ENCODE measurements at places on chromosomes 3 and 15. TPM values are rescaled to one million over a fixed set of nuclear protein-coding genes. Genes with fewer than 3 reads are reported as not detected.

P3H2 gene
- total RNA-seq, result 0.89 TPM

NAALADL2 gene
- total RNA-seq, result 9.2 TPM

KY gene
- 2.1 TPM for total RNA-seq

ADGRG7 gene
- total RNA-seq, result not detected

MED12L gene
- total RNA-seq, result 0.13 TPM

DISP2 gene
- 0.12 TPM for total RNA-seq

ITIH1 gene
- total RNA-seq, result 2.1 TPM

DNA sequence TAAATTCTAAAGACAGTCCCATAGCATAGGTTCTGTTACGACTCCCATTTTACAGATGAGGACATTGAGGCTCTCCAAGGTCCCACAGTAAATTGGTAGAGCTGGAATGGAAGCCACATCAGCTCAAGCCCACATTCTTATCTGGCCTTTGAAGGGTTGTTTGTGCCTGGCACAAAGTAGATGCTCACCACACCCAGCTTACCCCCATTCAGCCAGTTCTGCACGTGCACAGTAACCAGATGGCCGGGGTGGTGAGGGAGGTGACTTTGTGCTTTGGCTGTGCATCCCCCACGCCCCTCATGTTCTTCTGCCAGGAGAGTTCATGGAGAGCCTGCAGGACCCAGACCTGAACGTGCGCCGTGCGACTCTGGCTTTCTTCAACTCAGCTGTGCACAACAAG is 16.2 kb downstream of the RPL32 start:
- no peak overlapping the region for H3K27ac ChIP-seq
- H3K4me1 ChIP-seq, result no peaks in the 10 kb centered on the region
- DNase-seq, result no peak
- H3K27me3 ChIP-seq, result no peaks in the 10 kb centered on the region

DNA sequence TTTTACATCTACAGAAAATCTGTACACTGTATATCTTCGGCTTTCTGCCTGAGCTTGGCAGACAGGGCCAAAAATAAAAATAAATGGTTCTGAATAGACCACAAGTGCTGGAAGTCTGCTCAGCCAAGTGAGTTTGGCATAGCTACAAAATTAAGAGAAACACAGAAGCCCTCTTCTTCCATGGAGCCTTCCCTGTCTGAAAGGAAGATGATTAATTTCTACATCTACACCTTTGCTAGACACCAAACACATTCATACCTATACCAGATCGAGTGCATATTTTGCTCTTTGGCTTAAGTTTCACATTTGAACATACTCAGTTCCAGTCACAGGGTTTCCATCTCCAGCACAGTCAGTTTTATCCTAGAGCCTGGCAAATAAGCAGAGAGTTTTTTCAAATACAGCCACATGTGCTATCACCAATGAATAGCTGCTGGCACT is 224.6 kb downstream of the GREM1 start:
- DNase-seq, result no peak
- H3K36me3 ChIP-seq, result no peaks in the 10 kb centered on the region
- no peak overlapping the region for H3K4me3 ChIP-seq
- H3K27ac ChIP-seq, result no peak overlapping the region

- H3K4me1 ChIP-seq, result peaks cover 32% of the 10 kb centered on the region
- peaks cover 9% of the 10 kb centered on the region for H3K36me3 ChIP-seq
- no peak overlapping the region for H3K4me3 ChIP-seq
- no peaks in the 10 kb centered on the region for H3K27me3 ChIP-seq
These were observed 46.3 kb downstream of the LIMD1 start for GRCh38 chr3:45640724-45641361.

- H3K27me3 ChIP-seq, result no peaks in the 10 kb centered on the region
- no peak overlapping the region for H3K4me3 ChIP-seq
- H3K4me1 ChIP-seq, result no peaks in the 10 kb centered on the region
- no peaks in the 10 kb centered on the region for H3K36me3 ChIP-seq
- no peak for DNase-seq
These were observed 108.1 kb downstream of the PLOD2 start for GRCh38 chr3:146052791-146053310.

DNA sequence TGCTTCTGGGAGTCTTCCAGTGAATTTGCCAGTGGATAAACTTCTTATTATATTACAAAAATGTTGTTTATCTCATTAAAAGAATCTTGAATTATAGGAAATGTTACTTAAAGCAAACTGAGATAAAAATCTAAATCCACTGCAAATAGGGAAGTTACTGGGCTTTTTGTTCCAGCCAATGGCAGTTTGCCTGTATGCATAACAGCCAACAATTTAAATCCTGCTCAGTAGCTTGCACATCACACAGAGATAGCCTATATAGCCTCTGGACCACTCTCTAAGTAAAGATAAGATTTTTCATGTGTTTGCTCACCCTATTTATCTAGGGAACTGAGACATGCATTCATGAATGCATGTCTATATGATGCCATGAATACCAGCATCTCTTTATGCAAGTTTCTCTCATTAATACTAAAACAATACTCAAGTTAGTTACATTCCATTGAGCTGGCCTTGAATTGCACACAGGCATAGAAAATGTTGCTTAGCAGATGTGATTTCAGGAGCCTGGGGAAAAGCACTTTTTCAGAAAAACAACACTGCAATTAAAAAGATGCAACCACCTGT is 92.1 kb upstream of the GPR149 start:
- H3K36me3 ChIP-seq, result no peaks in the 10 kb centered on the region
- H3K27ac ChIP-seq, result no peak overlapping the region
- no peaks in the 10 kb centered on the region for H3K27me3 ChIP-seq
- DNase-seq, result no peak

GRCh38 chr3:8385848-8386620 is 115.6 kb upstream of the LMCD1 start:
- no peaks in the 10 kb centered on the region for H3K4me1 ChIP-seq
- no peaks in the 10 kb centered on the region for H3K27me3 ChIP-seq
- no peak overlapping the region for H3K27ac ChIP-seq
- H3K4me3 ChIP-seq, result no peak overlapping the region
- no peak for DNase-seq
- no peaks in the 10 kb centered on the region for H3K36me3 ChIP-seq

Measured in gastrocnemius medialis (tissue), 4 donors.